ENCODE measurements at places on chromosomes 12 and 14. TPM values are rescaled to one million over a fixed set of nuclear protein-coding genes. Genes with fewer than 3 reads are reported as not detected.

The PTGER2 gene
- 1.3 TPM for total RNA-seq

The MTERF2 gene
- 4.7 TPM for total RNA-seq

The PSEN1 gene
- 38.7 TPM for total RNA-seq

The IL25 gene
- total RNA-seq = not detected

The COX8C gene
- total RNA-seq = not detected

The FAR2 gene
- 25.9 TPM for total RNA-seq

The EML5 gene
- total RNA-seq = 1.0 TPM

The RFX4 gene
- 2.1 TPM for total RNA-seq

The PLCZ1 gene
- not detected for total RNA-seq

The ACSM4 gene
- not detected for total RNA-seq

The KRT79 gene
- 0.21 TPM for total RNA-seq

The MTRFR gene
- 14.8 TPM for total RNA-seq

The NANOG gene
- 134 TPM for total RNA-seq

The PRPF39 gene
- 23.9 TPM for total RNA-seq

The CELA1 gene
- total RNA-seq = not detected
